ENCODE measurements at places on chromosomes 11 and 22.

DNA sequence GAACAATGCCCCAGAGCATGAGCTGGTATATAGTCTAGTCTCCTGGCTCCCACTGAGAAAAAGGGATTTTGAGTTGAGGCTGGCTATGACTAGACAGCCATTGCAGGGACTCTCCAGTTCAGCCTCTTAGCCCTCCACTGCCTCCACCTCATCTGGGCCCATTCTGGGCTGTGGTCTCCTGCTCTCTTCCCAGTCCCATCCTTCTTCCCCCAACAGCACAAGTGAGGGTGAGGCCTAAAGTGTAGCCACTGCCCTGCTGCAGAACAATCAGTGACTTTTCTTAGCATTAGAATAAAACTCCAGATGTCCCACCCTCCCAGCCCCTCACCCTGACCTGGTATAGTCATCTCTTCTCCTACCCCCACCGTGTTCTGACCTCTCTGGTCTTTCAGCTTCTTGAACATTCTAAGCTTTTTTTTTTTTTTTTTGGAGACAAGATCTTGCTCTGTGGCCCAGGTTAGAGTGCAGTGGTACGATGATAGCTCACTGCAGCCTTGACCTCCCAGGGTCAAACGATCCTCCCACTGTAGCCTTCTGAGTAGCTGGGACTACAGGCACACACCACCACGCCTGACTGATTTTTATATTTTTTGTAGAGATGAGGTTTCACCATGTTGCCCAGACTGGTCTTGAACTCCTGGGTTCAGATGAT is 4.3 kb downstream of the MED15 start:
- DNase-seq = no peak

DNA sequence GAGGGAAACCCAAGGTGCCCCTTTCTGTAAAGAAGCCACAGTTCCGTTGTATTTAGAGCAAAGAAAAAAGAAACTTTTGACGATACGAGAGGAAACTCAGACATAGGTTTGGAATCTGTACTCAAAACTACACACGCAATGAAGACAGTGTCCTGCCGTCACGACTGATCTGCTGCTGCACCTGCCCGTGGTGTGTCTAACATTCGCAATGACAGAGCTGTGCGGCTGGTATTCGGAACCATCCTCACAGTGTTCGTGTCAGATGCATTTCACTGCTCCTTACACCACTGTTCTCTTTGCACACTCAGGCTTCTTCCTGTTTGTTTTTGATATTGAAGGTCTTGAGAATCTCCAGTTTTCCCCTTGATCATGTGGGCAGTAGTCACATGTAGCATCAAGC is 84.8 kb downstream of the RTL6 start:
- DNase-seq = no peak

GRCh38 chr22:32339190-32340012 is 18.3 kb upstream of the RFPL3 start:
- DNase-seq = no peak

DNA sequence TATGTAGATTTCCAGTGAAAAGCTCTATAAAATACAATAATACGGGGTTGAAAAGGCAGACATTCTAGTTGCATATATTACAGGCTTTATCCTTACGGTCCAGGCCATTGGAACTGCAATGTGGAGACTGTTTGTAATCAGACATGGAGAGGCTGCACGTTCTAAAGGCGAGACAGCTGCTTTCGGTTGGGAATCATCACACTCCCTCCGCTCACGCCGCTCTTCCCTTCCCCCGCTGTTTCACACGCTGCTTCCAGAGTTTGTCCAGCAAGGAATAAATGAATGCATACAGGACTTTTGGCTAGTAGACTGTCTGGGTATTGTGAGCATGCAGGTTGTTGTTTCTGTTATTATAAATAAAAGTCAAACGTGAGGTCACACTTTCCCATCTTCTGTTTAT is 13.5 kb upstream of the EFCAB6 start:
- DNase-seq = no peak

- no peak for DNase-seq
These were observed 33.6 kb upstream of the GRAMD4 start for GRCh38 chr22:46586531-46587011.

- DNase-seq = no peak
These were observed 1.5 kb upstream of the PLEKHA7 start for GRCh38 chr11:17015627-17016126.

- no peak for DNase-seq
These were observed 50.5 kb upstream of the SHISAL1 start for GRCh38 chr22:44363013-44363979.

GRCh38 chr22:47180796-47181195 is 418.3 kb downstream of the TBC1D22A start:
- DNase-seq = no peak

GRCh38 chr22:48660790-48661740 is 1166.6 kb downstream of the BRD1 start:
- no peak for DNase-seq

GRCh38 chr11:77602381-77603088 is 12.8 kb downstream of the AQP11 start:
- DNase-seq = no peak

- no peak for DNase-seq
These were observed 70.8 kb downstream of the PANX1 start for GRCh38 chr11:94199136-94200130.

- no peak for DNase-seq
These were observed 20.5 kb downstream of the SCUBE2 start for GRCh38 chr11:9070749-9071491.

DNA sequence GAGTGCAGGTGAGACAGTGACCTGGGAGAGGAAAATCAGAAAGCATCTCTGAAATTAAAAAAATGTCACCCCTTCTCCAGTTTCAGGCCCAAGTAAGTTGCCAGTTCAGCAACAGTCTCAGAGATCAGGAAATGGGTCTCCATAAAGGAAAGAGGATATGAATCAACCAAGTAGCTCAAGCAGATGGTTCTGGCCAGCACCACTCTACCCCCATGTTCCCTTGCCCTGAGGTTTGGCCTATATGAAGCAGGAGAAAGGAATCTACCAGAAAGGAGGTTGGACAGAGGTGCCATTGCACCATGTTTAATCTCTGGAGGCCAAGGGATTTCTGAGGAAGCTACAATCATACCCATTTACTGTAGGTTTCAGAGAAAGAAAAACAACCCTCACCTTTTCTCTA is 7.7 kb downstream of the FZD4 start:
- no peak for DNase-seq

- no peak for DNase-seq
These were observed 2.7 kb upstream of the CLMP start for GRCh38 chr11:123197711-123198110.

- DNase-seq = no peak
These were observed 15.5 kb downstream of the ARVCF start for GRCh38 chr22:20001082-20001638.

DNA sequence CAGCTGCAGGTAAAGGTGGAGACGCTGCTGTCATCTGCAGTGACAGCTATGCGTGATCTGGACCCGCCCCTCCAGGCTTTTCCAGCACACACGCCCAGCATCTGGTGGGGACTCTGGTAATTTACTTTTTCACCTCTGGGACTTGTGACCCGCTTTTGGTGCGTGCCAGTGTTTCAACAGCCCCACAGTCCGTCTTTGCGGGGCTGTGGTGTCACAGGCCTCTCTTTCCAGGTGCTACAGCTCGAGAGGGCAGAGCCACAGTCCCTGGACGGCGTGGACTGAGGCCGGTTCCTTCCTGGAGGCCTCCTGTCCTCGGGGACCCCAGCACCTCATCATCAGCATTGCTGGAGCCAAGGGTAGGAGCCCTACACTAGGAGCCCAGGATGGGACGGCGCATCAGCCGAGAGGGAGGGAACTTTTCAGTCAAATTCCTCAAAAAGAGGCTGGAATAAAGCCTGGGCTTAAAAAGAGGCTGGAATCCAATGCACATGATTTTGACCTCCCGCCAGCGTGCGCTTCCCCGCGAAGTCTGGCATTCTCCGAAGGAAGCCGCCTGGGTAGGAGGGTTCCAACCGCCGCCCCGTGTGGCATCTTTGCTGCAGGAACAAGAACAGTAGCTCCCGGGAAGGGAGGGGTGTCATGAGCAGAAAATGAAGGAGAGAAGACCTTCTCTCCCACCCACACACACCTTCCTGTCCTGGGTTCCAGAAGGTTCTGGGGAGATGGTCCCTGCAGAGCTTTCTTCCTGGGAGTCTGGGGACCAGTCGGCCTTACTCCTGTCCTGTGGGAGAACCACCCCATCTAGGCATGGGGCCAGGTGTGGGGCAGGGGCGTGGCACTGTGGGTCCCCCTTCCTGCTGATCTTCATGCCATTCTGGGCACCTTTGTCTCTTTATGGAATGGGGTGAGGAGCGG is 25.7 kb upstream of the KRTAP5-7 start:
- no peak for DNase-seq

- no peak for DNase-seq
These were observed 5.6 kb upstream of the SMCO4 start for GRCh38 chr11:93548679-93549319.

- DNase-seq = no peak
These were observed 353.5 kb downstream of the TBC1D22A start for GRCh38 chr22:47115921-47116320.

- peak; percentile 37 for DNase-seq
These were observed 3.4 kb downstream of the CD82 start for GRCh38 chr11:44568658-44569473.

DNA sequence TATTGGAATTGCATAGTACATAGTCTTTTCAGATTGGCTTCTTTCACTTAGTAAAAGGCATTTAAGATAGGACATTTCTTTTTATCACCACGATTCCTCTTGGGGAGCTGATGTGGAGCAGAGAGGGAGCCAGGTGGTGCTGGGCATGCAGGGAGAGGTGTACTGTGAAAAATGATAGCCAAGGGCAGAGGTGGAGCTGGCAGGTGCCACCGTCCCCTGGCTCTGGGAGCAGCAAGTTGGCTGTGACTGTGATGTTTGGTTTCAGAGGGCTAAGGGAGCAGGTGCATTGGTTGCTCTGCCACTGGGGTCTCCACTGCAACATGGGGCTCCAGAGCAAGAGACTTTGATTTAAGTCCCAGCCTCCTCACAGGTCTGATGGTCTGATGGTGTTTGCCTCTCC is 16.5 kb downstream of the SGSM1 start:
- DNase-seq = no peak

- no peak for DNase-seq
These were observed 38.4 kb downstream of the ZC3H12C start for GRCh38 chr11:110131386-110132123.

DNA sequence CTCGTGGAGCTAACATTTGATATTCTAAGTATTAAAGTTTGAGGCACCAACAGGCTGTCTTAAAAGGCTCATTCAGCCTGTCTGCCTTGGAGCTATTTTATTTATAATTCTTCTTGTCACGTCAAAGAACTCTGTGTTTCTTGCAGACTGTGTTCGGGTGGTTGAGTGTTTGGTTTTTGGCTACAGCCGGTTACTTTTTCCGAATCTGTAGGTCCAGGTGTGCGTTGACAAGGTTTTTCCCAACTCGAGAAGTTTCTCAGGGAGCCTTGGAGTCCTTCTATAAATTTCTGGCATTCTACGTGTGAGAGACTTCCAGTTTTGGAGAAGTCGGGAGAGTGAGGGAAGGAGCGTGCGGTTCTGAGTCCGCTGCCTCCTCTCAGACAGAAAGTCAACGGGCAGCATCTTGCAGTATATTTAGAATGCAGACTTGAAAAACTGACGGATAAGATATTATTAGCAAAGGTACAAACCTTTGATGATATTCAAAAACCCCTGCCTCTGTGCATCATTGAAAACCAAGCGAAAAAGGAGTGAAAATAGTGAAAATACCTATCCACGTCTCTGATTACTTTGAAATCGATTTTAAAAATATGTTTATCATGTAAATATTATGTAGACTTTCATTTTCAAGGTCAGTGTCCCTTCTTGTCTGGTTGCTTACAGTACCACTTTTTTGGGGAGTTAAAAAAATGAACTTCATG is 85.2 kb upstream of the PPARA start:
- DNase-seq = no peak

DNA sequence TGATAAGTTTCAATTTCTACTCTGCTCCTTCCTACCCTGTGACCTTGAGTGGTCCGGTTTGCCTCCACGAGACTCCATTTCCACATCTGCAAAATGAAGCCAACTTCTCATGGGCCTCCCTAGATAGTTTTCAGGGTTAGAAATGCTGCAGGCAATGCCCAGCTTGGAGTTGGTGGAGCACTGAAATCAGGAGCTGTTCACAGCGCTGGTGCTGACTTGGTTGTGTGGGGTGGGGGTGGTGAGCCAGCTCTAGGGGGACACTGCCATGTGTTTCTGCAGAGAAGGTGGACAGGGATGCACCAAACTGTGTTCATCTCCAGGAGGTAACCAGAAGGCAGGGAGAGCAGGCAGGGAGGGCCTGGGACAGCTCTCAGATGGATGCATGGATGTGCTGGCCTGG is 37.0 kb downstream of the SGSM1 start:
- no peak for DNase-seq

- no peak for DNase-seq
These were observed 72.9 kb downstream of the CTTN start for GRCh38 chr11:70471254-70471653.

DNA sequence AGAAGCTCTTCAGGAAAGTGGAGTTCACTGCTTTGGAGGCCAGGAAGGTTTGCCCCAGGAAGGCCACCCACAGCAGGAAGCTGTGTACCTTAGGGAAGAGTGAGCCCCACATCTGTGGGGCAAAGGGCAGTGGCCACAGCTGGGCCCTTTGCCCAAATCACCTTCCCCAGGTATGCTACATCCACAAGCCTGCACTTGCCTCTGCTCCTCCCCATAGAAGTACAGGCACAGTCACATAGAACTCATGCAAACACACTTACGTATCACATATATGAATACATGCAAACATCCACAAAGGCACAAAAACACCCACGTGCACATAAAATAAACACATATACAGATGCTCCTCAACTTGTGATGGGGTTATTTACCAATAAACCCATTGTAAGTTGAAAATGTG is 2.1 kb downstream of the TRIM29 start:
- no peak for DNase-seq

DNA sequence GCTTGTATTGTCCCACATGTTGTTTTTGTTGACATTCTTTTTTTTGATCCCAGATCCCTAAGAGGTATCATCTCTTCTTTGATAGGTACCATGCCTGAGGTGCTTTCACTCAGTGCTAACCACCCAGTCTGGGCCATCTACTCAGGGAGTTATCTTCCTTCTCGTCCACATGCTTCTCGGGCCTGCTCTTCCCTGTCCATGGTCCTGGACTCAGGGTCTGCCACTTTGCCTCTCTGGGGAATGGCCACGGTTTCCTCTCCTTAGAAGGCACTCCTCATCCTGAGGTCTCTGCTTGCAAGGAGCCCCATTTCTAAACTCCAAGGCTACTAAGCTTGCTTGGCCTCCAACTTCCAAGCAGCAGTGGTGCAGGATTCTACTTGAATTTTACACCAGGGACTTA is 227.0 kb upstream of the NCAM1 start:
- no peak for DNase-seq

- DNase-seq = no peak
These were observed 1.6 kb downstream of the SDF2L1 start for GRCh38 chr22:21643533-21644357.
